ENCODE measurements at places on chromosomes 4 and X. TPM values are rescaled to one million over a fixed set of nuclear protein-coding genes. Genes with fewer than 3 reads are reported as not detected.

DNA sequence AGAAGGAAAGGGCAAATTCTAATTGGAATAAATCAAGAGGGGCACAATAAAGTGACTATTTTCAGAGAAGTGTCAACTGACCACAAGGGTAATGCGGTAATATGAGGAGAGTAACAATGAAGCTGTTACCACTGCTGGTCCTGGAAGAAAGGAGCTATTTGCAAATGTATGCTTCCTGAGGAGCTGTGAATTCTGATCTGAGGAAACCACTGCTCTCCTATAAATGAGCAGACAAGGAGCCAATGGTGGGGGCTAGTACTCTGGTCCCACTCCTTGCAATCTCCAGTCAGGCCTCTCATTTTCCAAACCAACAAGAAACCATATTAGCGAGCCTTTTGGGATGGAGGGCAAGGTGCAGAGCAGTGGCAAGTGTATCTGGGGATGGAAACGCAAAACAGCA lies 770.2 kb downstream of the FSTL5 start:
- no peak for DNase-seq
- H3K36me3 ChIP-seq: no peaks in the 10 kb centered on the region
- H3K27me3 ChIP-seq: no peaks in the 10 kb centered on the region
- H3K4me1 ChIP-seq: no peaks in the 10 kb centered on the region
- H3K4me3 ChIP-seq: no peak overlapping the region

- no peaks in the 10 kb centered on the region for H3K36me3 ChIP-seq
- H3K4me3 ChIP-seq: no peak overlapping the region
- H3K4me1 ChIP-seq: no peaks in the 10 kb centered on the region
- H3K27me3 ChIP-seq: no peaks in the 10 kb centered on the region
- H3K27ac ChIP-seq: no peak overlapping the region
Observed at GRCh38 chr4:80219301-80220025, 22.2 kb downstream of the PRDM8 start.

GRCh38 chr4:158346576-158346975 lies 136.3 kb downstream of the TMEM144 start:
- H3K4me1 ChIP-seq: no peaks in the 10 kb centered on the region
- H3K27me3 ChIP-seq: no peaks in the 10 kb centered on the region

- H3K4me3 ChIP-seq: no peak overlapping the region
- no peak for DNase-seq
- no peaks in the 10 kb centered on the region for H3K36me3 ChIP-seq
- no peak overlapping the region for H3K27ac ChIP-seq
Observed at GRCh38 chr4:124527364-124527763, 185.2 kb downstream of the ANKRD50 start.

The APOOL gene
- 21.6 TPM for total RNA-seq

DNA sequence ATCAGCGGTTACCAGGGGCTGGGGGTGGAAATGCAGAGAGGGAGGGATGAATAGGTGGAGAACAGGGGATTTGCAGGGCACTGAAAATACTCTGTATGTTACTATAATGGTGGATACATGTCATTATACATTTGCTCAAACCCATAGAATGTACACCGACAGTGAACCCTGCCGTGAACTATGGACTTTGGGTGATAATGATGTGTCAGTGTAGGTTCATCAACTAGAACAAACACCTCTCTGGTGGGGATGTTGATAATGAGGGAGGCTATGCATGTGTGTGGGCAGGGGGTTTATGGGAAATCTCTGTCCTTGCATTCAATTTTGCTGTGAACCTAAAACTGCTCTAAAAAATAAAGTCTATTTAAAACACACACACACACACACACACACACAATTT lies 11.5 kb downstream of the HPSE start:
- no peaks in the 10 kb centered on the region for H3K36me3 ChIP-seq
- H3K27ac ChIP-seq: no peak overlapping the region
- DNase-seq: no peak
- no peaks in the 10 kb centered on the region for H3K27me3 ChIP-seq

The SPIN4 gene
- total RNA-seq: 5.6 TPM

The PAGE2B gene
- not detected for total RNA-seq

- H3K36me3 ChIP-seq: peaks cover 9% of the 10 kb centered on the region
- no peak overlapping the region for H3K4me3 ChIP-seq
- DNase-seq: no peak
- H3K27me3 ChIP-seq: peaks cover 38% of the 10 kb centered on the region
- H3K27ac ChIP-seq: no peak overlapping the region
Observed at GRCh38 chrX:41153448-41153847, 68.2 kb downstream of the USP9X start.

DNA sequence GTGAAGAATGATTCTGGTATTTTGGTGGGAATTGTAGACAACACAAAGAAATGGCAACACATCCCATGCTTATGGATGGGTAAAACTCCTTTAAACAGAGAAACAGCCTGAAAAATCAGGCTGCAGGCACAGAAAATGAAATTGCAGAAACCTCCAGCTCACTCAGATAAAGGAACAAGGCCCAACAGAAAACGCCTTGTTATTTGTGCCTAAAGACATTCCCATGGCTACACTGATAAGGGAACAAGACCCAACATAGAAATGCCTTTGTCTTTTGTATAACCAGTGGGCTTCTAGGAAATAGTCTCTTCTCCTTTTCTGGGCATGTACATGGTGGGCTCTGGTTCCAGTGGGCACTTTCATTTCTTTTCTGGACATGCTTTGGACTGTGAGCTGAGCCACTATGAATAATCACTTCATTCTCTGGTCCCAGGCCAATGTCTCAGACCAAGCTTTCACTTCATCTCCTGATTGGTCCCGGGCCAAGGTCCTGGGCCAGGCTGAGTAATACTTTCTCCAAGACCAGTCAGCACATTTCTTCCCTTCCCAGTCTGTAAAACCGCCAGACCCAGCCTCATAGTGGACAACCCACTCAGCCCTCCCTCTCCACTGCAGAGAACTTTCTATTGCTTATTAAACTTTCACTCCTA lies 160.5 kb downstream of the TBX22 start:
- H3K27ac ChIP-seq: peak overlapping the region; percentile 16
- H3K36me3 ChIP-seq: no peaks in the 10 kb centered on the region
- no peaks in the 10 kb centered on the region for H3K27me3 ChIP-seq
- no peaks in the 10 kb centered on the region for H3K4me1 ChIP-seq
- no peak for DNase-seq
- no peak overlapping the region for H3K4me3 ChIP-seq

DNA sequence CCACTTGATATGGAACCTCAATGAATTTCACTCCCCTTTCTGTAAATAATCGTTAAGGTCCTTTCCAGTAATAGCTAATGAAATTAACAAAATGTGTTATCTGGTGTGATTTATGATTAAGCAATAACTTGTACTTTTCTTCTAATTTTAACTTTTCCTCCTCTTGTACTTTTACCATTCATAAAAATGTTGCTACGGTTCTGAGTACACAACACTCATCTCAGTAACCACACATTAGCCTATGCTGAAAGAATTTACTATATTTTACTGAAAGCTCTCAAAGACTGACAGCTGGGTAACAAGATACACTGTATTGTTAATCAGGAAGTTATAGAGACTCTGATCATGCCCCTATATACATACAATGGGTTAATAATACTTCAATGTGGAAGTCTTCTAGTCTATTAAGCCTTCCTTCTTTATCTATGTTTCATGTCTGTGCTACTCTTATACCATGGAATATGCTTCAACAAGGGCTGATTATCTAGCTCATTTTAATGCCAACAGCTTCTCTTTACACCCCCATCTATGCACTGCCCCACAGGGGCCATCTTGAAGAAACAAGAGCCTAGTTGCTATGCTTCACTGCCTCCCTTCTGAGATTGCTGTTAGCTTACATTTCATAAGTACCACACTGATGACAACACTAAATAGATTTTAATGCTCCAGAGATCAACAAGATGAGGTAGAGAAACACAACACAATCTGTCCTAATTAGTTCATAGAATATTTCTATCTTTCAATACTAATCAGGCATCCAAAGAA lies 39.1 kb downstream of the LAMP2 start:
- DNase-seq: no peak
- no peaks in the 10 kb centered on the region for H3K36me3 ChIP-seq
- H3K4me3 ChIP-seq: no peak overlapping the region
- H3K27ac ChIP-seq: no peak overlapping the region

DNA sequence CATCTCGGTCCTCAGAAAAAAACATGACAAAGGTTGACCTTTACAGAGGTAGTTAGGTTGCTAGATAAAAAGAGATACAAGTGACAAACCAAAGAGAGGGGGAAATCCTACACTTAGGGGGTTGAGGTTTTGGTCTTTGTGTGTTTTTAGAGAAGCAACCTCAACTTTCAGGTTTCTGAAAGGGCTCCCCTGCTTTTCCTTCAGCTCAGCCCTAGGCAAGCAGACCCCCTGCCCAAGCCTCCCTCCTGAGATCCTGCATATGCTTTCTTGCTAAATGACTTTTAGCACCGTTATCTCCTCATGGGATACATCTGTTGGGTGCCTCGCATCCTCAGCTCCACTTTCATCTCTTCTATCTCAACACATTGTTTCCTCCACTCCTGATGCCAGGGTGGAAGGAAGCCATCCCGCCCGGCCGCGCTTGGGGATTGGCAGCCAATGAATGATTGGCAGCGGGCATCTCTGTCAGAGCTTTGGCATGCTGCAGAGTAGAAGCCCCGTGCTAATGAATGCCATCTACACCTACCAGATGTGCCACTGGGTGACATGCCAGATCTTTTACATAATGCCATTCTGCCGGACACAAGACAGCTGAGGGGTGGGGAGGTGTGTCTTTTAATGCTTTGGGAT lies 15.0 kb upstream of the PRDM8 start:
- no peaks in the 10 kb centered on the region for H3K27me3 ChIP-seq
- H3K27ac ChIP-seq: no peak overlapping the region
- H3K4me1 ChIP-seq: peaks cover 11% of the 10 kb centered on the region
- DNase-seq: no peak
- H3K36me3 ChIP-seq: no peaks in the 10 kb centered on the region

GRCh38 chrX:70437921-70438665 lies 6.5 kb upstream of the DLG3 start:
- H3K4me1 ChIP-seq: no peaks in the 10 kb centered on the region
- DNase-seq: no peak
- no peak overlapping the region for H3K4me3 ChIP-seq
- H3K36me3 ChIP-seq: no peaks in the 10 kb centered on the region

- peak overlapping the region; percentile 71 for H3K4me3 ChIP-seq
- peak overlapping the region; percentile 96 for H3K27ac ChIP-seq
- H3K27me3 ChIP-seq: no peaks in the 10 kb centered on the region
Observed at GRCh38 chr4:8439914-8440491, 520 bp downstream of the ACOX3 start.

The GASK1B gene
- 36.6 TPM for total RNA-seq

DNA sequence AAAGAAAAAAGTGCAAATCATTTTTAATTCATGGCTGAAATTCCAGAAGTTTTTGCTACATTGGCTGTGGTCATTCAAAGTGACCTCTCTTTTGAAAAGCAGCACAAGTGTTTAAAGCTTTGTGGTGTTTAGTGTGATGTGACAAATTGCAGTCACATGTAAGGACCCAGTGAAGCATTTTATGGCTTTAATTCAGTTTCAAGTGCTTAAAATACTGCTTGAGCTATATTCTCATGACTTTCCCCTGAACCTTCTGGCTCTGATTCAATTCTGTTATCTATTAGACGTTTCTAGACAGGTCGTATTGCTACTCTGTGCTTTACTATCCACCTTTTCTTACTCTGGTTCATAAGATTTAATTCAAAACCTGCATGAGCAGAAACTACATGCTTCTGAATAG lies 105.8 kb downstream of the FAT4 start:
- peaks cover 3% of the 10 kb centered on the region for H3K4me1 ChIP-seq
- H3K27me3 ChIP-seq: no peaks in the 10 kb centered on the region

DNA sequence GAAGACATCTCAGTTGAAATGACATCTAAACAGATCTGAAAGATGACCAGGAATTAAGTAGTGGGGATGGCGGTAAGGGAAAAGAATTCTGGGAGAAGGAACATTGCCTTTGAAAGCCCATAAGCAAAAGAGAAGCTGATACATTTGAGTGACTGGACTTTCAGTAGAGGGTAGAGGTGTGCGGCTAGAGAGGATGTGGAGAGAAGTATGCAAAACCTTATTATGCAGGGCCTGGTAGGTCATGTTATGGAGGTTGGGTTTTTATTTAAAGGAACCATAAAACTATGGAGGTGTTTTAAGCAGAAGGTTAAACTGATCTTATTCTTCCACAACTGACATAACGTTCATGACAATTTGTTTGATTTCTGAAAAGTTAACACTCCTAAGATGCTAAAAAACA lies 36.3 kb downstream of the RPS6KA3 start:
- H3K4me3 ChIP-seq: no peak overlapping the region
- no peaks in the 10 kb centered on the region for H3K27me3 ChIP-seq
- no peaks in the 10 kb centered on the region for H3K4me1 ChIP-seq
- H3K27ac ChIP-seq: no peak overlapping the region
- H3K36me3 ChIP-seq: no peaks in the 10 kb centered on the region
- no peak for DNase-seq

GRCh38 chr4:97987019-97987648 lies 156.1 kb downstream of the STPG2 start:
- no peak overlapping the region for H3K27ac ChIP-seq
- no peaks in the 10 kb centered on the region for H3K27me3 ChIP-seq
- no peak overlapping the region for H3K4me3 ChIP-seq

The DMP1 gene
- not detected for total RNA-seq

- no peaks in the 10 kb centered on the region for H3K27me3 ChIP-seq
- no peak overlapping the region for H3K4me3 ChIP-seq
- no peaks in the 10 kb centered on the region for H3K36me3 ChIP-seq
- H3K27ac ChIP-seq: no peak overlapping the region
Observed at GRCh38 chrX:1190596-1191145, 21.8 kb downstream of the CRLF2 start.

GRCh38 chrX:72305286-72306084 lies at the start of gene CITED1:
CITED1 (minus strand) TSS chrX:72305914; CDS start chrX:72302869, 3,045 bp downstream.
- H3K4me1 ChIP-seq: peaks cover 15% of the 10 kb centered on the region
- H3K4me3 ChIP-seq: peak within 1 kb of the TSS; percentile 18
- H3K27ac ChIP-seq: no peak within 1 kb of the TSS
- peaks cover 77% of the 10 kb centered on the region for H3K27me3 ChIP-seq
- no peaks in the 10 kb centered on the region for H3K36me3 ChIP-seq

The NPFFR2 gene
- not detected for total RNA-seq

DNA sequence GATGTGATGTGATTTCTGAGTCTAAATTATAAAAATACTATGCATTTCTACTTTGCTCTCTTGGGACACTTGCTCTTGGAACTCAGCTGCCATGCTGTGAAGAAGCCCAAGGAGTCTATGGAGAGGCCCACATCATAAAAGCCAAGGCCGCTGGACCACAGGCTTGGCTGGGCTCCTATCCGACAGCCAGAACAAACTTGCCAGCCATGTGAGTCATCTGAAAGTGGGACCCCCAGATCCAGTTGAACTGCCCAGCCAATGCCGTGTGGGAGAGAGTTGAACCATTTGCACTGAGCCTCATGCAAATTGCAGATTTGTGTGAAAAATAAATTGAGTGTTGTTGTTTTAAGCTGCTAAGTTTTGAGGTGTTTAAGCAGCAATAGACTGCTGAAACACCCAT lies 60.2 kb downstream of the TMEM154 start:
- H3K4me1 ChIP-seq: no peaks in the 10 kb centered on the region
- no peaks in the 10 kb centered on the region for H3K36me3 ChIP-seq
- H3K4me3 ChIP-seq: no peak overlapping the region
- H3K27me3 ChIP-seq: no peaks in the 10 kb centered on the region

GRCh38 chr4:37675587-37676290 lies 10.4 kb downstream of the RELL1 start:
- H3K4me3 ChIP-seq: no peak overlapping the region
- no peak overlapping the region for H3K27ac ChIP-seq
- DNase-seq: no peak
- H3K27me3 ChIP-seq: no peaks in the 10 kb centered on the region

Data from lung (tissue), 17 donors.